ENCODE measurements at places on chromosomes 2 and 18. TPM values are rescaled to one million over a fixed set of nuclear protein-coding genes. Genes with fewer than 3 reads are reported as not detected.

KCNG2 gene
- total RNA-seq, result 14.8 TPM

DNA sequence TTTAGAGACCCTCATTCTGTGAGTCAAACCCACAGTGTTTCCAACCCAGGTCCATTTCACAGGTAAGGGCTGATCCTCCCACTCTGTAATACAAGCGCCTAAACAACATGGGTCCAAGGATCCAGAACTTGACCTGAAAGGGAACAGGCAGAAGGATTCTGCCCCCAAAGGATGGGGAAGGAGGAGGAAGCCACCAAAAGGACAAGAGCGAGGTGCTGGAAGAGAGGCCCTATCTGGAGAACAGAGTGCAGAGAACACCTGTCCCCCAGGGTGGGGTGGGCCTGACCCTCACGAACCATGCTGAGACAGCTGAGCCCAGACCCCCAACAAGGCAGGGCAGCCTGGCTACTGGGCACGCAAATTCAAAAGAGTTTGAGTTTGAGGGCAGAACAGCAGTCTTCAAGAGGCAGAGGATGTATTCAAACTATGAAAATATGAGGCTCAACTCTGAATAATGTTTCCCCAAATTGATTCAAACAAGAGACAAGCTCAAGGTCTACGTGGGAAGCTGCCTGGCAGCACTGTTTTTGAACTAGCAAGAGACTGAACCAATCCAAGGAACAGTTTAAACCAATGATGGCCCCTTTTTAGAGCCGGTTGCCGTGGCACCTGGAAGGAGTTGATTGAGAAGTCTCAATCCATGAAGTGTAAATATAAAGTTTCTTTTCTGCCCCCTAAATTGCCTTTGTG is 212.7 kb downstream of the ALPK2 start:
- no peak for DNase-seq

GRCh38 chr2:234771980-234772732 is 179.7 kb upstream of the SH3BP4 start:
- no peak for DNase-seq

GRCh38 chr2:37782721-37783371 is 111.4 kb upstream of the CDC42EP3 start:
- DNase-seq, result no peak

GRCh38 chr18:33101316-33101715 is 328.5 kb upstream of the KLHL14 start:
- no peak for DNase-seq

All from hematopoietic multipotent progenitor cell (in vitro differentiated cells).